MV-4-11 (cell line): ENCODE measurements at places on chromosomes 3 and 15.
A peak's percentile ranks its signal among the peaks of the same experiment; 100 is the strongest.

DNA sequence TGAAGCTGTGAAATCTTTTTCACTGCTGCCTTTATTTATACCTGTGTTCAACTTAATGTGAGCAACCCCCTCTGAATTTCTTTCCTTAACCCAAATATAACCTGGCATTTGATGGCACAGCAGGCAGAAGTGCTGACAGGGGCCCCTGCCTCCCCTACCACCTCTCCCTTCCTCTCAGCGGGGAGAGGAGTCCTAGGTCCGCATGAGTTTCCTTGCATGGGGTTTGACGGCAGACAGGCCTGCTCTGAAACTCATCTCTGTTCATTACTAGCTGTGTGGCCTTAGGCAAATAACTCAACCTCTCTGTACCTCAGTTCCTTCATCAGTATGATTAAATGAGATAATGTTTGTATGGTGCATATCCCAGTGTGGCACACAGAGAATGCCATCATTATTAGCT, 79.7 kb downstream of the SEC22A start:
- DNase-seq = no peak

- DNase-seq = peak; percentile 79
These were observed at the start of gene RTP4 for GRCh38 chr3:187368251-187369088. Gene RTP4 (plus strand): TSS chr3:187368385. CDS start chr3:187368442, 57 bp downstream.

DNA sequence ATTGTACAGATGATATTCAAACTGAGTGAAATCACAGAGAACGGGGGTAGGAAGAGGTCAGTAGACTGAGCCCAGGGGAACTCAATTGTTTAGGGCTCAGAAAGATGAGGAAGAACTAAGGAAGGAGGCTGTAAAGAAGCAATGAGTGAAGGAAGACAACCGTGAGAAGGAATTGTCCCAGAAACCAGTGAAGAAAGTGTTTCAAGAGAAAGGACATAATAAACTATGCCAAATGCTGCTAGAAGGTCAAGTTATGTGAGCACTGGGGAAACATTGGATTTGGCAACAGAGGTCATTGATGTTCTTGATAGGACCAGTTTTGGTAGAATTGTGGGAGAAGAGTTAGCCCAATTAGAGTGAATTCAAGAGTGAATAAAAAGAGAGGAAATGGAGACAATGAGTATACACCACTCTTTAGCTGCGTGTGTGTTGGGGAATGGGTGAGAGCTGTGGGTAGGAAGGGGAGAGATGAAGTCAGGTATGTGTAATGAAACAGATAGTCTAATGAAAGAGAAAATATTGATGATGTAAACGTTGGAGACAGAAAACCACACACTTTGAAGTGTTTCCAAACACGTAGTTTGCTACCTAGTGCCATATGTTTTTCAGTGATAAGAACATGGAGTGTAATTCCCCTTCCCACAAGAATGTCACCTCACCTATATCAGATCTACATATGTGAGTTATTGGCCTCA, 42.5 kb upstream of the MME start:
- DNase-seq = no peak

DNA sequence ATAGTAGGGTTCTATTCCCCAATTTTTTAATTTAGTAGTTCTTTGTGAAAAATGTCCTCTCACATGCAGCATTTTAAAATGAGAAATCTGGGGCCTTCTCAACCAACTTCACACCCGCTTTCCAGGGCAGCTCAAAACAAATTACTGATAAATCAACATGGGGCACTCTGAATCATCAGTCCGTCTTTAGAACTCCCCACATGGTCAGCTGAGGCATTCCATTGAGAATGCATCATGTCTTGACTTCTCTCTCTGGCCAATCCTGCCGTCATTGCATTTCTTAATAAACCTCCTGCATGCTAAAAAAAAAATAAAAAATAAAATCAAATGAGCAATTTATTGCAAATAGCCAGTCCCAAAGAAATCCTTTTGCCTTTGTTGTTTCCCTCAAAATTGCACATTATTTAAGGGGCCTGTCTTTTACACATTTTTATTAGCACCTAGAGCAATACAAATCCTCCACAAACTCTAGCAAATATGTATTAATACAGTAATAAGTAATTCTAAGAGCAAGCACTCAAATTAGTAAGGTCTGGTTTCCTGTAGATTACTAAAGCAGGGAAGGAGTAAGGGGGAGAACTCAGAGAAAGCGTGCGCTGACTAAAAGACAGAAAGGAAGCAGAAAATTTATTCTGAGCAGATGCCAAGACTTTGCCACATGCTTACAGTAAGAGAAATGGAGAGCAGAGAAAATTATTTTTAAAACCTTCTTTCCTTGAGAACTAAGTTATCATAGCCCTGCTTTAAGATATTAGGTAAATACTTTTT, 175.7 kb downstream of the TNIK start:
- DNase-seq = no peak

DNA sequence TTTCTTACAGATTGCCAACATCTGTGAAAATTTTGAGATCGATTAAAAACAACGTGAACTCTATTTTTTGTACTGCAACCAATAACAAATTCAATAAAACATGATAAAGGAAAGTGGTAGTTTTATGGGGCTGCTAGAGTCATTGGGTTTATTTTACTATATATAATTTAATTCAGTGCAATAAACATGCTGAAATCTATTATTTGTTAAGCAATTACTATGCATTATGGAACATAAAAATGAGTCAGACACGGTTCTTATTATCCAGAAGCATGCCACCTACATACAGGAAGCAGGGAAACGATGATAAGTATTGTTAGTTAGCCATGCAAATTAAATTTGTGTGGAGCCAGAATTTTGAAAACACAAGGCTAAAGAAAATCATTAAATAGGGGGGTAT, 27.2 kb downstream of the NPHP3 start:
- no peak for DNase-seq

DNA sequence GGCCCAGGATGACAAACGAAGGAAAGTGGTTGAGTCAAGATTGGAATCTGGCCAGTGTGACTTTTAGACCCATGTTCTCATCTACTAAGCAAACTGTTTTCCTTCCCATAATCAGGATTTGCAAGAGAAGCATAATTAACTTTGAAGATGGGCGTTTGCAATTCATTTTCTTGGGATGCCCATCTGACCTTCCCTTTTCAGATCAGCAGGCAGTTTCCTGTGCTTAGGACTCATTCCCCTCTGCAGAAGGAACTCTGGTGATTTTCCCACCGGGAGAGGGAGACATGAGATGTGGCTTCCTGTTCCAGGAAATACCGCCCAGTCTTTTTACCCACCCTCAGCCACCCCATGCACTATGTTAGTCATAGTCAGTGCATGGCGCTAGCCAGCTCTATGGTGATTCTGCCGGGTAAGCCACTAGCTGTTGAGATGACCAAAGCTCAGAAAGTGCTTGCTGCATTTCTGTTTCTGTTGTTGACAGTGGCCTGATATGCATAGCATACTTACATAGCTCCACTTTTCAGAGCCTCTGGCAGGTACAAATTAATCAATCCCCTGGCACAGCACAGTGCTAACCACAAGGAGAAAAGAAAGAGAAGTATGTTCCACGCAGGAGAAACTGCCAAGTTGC, 129.4 kb downstream of the VGLL4 start:
- DNase-seq = peak; percentile 58

GRCh38 chr15:53875139-53875538, 103.1 kb upstream of the UNC13C start:
- no peak for DNase-seq

- DNase-seq = peak; percentile 69
These were observed 4.0 kb upstream of the DENND6A start for GRCh38 chr3:57696801-57697321.

GRCh38 chr3:31035681-31036080, 141.2 kb upstream of the GADL1 start:
- no peak for DNase-seq

GRCh38 chr3:122784436-122784835, 9.2 kb downstream of the HSPBAP1 start:
- no peak for DNase-seq

- DNase-seq = peak; percentile 16
These were observed 134.1 kb upstream of the COL8A1 start for GRCh38 chr3:99504258-99504657.

- no peak for DNase-seq
These were observed 94.2 kb downstream of the NR2F2 start for GRCh38 chr15:96424674-96425073.
